ENCODE measurements at places on chromosomes 3 and 15.

DNA sequence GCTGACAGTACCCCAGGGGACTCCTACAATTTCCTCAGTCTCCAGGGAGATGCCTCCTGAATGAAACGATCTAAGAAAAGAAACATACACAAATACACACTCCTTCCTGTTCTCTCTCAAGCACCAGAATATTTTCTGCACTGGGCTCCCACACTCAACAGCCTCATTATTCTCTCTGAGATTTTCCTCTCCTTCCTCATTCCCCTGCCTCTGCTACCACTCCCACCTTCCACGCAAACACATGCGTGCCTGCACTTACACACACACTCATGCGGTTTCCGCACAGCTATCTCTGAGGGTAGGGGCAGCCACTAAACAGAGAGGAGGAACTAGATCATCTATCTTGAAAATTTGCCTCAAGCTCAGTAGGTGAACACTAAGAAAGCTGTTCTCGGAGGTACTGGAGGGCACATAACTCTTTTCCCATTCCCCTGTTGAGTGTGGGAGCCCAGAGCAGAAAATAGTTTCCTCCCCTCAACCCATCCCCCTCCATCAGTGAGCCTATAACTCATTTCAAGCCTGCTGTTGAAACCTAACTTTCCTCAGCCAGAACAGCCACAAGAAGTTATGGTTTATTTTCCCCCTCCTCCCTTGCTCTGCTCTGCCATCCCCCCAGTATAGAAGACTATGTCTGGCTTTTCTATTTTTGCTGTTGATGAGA is 30.5 kb upstream of the TIPARP start:
- DNase-seq: no peak

GRCh38 chr3:16942955-16943354 is 58.2 kb downstream of the PLCL2 start:
- no peak for DNase-seq

DNA sequence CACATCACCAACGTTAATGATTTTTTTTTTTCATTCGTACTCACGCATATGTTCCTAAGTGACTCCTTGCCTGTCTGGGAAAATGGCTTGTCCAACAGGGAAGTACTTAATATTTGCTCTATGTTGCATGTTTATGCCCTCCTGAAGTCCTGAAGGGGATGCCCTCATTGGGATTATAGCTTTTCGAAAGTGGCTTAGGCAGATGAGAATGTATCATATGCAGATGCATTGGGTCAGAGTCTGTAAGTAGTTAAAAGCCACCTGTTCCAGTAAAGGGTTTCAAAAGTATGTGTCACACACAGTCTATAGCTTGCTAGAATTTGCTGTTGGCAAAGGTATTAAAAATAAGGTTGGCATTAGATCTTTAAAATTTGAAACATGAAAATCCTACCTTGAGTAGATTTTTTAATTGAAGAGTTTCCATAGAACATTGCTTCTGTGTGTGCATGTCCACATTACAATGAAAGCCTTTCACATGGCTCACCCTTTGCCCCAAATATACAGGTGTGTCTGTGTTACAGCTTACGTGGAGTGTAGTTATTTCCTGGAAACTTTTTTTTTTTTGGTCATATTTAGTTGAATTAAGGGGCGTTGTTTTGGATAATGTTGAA is 2.1 kb downstream of the ABHD17C start:
- DNase-seq: no peak

DNA sequence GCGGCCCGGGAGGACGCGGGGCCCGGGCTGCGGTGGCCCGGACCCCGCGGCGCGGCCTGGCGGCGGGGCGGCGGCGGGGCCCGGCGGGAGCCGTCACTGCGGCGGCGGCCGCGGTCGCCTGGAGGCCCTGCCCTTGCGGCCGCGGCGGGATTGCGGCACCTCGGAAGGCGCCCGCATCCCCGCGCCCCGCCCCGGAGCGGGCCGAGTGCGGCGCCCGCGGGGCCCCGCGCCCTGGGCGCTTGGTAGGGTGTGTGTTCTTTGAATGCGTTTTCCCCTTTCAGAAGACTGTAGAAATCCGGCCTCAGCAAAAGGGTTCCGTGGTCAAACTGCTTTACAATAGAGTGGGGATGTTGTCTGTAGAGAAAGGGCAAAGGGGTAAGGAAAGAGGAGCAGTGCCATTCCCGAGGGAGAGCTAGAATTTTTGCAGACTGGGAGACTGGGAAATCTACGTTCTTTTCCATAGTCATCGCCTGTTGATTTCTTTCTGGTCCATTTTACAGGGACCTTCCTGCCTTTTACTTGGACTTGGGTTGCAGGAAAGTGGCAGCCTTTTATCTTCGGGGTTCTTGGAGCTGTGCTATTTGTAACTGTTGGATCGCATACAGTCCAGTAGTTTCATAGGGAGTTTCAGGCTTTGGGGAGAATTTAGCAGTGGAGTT is 630 bp downstream of the SNRK start:
- DNase-seq: peak; percentile 72

DNA sequence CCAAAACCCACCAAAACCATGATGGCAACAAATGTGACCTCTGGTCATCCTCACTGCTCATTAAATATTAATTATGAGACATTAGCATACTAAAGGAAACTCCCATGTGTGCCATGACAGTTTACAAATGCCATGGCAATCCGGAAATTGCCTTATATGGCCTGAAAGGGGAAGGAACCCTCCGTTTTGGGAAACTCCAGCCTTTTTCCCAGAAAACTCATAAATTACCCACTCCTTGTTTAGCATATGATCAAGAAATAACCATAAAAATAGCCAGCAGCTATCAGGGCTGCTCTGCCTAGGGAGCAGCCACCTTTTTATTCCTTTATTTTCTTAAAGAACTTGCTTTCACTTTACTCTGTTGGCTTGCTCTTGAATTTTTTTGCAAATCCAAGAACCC is 992.7 kb downstream of the NTRK3 start:
- DNase-seq: no peak

- DNase-seq: no peak
Measured at GRCh38 chr3:186990878-186991308, 60.6 kb downstream of the ST6GAL1 start.

- no peak for DNase-seq
Measured at GRCh38 chr3:132255041-132255745, 62.0 kb upstream of the ACP3 start.

Data from neural progenitor cell (in vitro differentiated cells).